Stimulated activated CD4-positive, alpha-beta T cell treated with anti-CD3 and anti-CD28 coated beads, Interleukin-1b, Interleukin-23, amount 100 ng/mL, for 4 hours (primary cell): ENCODE measurements at places on chromosomes 1 and 21.

DNA sequence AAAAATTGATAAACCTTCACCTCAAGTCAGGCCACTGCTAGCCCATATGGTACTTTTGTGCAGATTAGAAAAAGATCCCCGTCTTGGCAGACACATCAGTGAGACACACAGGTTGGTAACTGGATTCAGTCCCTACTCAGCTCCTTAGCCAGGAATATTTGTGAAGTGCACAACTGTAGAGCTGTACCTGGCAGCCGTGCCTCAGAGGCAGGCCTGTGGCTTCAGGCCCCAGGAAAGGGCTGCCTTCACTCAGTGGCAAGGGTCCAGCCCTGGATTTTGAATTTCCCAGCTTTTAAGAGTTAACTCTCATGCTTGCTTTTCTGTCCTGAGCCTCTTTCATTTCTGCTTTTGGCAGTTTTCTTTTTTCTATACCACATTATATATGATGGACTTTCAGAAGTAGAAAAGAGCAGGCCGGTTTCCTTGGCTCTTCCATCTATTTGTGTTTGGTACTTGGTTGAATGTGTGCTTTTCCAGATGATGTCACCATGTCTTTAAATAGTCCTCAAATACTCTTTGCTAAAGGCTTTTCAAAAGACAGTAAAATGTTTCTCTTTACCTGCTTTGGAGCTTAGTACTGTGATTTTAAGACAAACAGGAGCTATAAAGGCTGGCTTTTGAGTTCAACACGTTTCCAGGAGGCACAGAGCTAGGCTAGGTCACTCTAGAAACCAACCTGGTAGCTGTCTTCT is 186.6 kb downstream of the AK5 start:
- DNase-seq = no peak

- DNase-seq = no peak
Measured at GRCh38 chr21:35625576-35625975, 434.8 kb downstream of the SETD4 start.

DNA sequence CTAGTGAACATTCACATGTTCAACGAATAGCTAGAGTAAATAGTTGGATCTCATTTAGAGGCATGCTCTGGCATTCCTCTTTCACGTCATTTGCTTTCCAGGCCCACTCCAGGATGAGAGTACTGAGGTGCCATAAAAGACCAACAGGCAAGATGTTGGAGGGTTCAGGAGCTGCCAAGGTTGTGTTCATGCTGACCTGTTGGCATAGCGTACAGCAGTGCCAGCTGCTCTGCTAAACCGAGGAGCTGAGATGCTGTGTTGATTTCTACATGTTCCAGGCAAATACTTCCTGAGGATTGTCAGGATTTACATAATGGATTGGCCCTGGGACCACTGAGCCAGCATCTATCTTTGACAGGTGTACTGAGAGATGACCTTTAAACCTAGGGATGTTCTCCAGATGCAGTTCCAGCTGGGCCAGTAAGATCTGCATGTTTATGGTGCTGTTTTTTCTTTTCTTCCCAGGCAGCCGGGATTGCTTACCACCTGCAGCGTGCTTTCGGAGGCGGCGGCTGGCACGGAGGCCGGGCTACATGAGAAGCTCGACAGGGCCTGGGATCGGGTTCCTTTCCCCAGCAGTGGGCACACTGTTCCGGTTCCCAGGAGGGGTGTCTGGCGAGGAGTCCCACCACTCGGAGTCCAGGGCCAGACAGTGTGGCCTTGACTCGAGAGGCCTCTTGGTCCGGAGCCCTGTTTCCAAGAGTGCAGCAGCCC is 66.9 kb downstream of the DISC1 start:
- no peak for DNase-seq

DNA sequence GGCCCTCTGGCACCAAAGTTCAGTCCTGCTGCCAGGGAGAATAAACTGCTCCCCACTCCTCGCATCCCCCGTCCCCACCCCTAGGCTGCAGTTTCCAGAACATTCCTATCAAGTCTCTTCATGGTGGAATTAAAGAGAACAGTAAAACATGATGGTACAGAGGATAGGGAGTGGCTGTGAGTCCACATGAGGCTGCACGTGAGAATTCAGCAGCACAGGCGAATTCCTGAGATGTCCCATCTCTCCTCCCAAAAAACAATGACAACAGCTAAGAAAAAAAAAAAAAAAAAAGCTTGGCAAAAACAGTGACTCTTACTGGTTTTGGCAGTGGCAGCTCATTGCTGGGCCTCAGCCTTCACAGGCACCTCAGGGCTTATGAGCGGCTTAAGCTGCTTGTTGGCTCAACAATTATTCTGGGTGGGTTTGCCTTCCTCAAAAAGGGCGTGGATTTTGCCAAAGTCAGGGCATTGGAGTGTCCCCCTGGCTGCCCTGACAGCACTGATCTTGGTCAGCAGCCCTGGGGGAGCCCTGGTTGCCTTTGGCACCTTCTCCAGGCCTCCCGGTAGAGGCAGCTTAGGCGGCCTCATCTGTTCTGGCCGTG is 5.7 kb upstream of the IFFO2 start:
- DNase-seq = no peak

- no peak for DNase-seq
Measured at GRCh38 chr1:24319962-24320361, 805 bp downstream of the GRHL3 start.

DNA sequence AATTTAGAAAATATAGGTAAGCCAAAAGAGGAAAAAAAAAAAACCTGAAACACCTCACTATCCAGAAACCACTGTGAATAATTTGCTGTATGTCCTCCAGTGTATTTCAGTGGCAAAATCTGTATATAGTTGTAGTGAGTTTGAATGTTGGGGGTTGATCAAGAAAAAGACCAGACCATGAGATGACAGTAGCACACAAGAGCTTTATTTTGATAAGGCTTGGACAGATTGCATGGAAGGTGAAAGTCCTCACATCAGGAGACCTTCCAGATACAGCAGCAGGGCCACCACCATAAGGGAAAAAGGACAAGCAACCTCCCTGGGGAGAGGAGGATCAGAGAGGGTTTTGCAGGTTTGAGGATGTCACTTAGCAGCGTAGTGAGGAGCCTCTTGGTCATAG is 16.2 kb upstream of the C1orf115 start:
- no peak for DNase-seq

DNA sequence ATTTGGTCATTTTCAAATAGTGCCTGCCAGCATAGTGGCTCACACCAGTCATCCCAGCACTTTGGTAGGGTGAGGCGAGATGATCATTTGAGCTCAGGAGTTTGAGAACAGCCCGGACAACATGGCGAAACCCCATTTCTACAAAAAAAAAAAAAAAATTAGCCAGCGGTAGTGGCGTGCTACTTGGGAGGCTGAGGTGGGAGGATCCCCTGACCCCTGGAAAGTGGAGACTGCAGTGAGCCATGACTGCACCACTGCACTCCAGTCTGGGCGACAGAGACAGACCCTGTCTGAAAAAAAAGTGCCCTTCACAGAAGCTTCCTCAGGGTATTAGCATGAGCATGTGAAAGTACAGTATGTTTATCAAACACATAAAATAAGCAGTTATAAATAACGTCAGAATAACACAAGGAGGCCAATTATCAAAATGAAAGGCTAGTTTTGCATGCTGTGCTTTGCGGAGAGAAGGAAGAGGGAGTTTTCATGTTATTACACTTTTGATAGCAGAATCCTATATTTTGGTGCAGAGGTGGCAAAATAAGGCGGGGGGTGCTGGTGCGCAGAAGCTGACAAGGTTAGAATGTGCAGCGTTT is 781 bp upstream of the METTL13 start:
- DNase-seq = no peak
